Activated CD8-positive, alpha-beta T cell treated with anti-CD3 and anti-CD28 coated beads, Interleukin-2, amount 10 ng/mL, durations not matched to agents 7 days and 5 days (primary cell): ENCODE measurements at places on chromosomes 5 and 9. TPM values are rescaled to one million over a fixed set of nuclear protein-coding genes. Genes with fewer than 3 reads are reported as not detected.

DNA sequence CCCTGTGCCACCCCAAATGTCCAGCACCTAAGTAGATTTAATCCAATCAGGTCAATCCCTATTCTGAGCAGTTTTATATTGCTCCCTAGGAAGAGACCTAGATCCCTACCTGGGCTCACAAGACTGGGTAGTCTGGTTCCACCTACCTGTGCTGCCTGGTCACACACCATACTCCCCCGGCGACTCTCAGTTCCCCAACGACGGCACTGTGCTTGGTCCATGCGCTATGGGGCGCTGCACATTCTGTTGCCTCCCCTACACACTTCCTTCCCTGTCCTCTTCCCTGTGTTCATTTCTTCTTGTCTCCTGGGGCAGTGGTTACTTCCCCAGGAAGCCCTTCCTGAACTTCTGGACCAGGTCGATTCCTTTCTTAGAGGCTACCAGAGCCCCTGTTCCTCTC lies 109.9 kb upstream of the IL12B start:
- no peak for DNase-seq

- DNase-seq: no peak
Observed at GRCh38 chr5:108481355-108481931, 99.5 kb upstream of the FBXL17 start.

DNA sequence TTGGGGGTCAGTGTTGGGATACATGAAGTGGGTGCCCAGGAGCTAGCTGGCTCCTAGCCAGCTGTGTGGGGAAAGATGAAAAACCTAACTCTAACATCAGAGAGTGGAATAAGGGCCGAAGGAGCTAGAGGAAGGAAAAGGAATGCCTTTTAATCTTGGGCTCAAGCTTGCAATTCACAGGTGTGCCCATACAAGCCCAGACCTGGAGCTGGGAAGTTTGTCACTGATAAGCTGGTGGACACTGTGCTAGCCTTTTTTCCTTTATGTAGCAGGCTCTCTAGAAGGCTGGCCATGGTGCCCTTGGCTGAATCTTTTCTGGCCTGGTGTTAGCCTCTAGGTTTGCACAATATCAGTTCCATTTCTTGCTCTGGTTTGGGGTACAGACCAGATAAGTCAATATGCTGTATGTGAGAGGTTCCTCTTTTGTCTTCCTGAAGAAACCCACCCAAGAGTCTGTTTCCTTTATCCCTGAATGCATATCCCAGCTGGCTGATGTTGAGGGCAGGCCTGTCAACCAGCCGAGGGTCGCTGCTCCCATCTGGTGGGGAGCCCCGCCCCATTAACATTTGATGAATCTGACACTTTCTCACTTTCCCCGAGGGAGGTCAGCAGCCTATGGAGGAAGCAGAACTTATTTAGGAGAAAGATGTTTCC lies 92.4 kb upstream of the CXCL14 start:
- no peak for DNase-seq

DNA sequence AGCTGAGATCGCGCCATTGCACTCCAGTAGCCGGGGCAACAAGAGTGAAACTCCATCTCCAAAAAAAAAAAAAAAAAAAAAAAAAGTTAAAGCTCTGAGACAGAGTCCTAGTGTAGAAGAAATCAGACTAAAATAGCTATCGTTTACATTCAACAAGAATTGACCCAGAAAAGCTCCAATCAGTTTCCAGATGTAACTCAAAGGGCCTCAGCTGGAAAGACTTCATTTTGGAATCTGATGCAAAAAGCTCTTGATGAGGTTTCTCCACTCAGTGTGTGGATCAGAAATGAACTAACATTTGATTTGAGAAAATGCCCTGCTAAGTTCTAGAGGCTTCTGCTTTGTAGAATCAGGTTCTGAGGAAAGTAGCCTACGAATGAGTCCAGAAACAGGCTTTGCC lies 7.2 kb upstream of the C1QTNF2 start:
- no peak for DNase-seq

- no peak for DNase-seq
Observed at GRCh38 chr9:101514071-101514470, 19.6 kb upstream of the RNF20 start.

GRCh38 chr5:157555037-157555640 lies 20.4 kb downstream of the ADAM19 start:
- DNase-seq: no peak

- DNase-seq: no peak
Observed at GRCh38 chr5:17222664-17223063, 5.2 kb downstream of the BASP1 start.

RNF208 gene
- 4.5 TPM for total RNA-seq
